ENCODE measurements at places on chromosomes 3 and 15.
A peak's percentile ranks its signal among the peaks of the same experiment; 100 is the strongest.

DNA sequence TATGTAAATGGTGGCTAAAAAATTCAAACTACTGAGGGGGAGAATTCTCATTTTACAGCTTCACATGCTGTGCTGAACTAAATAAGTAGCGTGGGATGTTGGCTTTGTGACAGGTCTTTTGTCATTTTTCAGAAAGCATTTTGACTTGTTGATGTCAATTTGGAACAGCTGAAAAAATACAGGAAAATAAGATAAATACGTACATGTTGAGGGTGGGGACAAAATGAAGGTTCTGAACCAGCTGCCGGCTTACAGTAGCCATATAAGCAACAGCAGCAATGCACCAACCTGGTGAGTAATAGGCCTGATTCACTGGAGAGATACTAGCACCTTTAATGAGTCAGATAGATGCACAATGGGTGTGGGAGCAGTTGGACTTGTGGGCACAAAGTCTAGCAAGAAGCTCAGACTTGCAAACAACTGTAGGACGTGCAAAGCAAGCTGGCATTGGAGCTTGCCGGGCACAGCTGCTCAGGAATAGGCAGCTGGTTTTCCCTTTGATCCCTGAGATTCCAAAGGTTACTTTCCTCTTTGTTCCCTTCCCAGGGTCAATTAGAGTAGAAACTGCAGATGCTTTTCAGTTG lies 12.9 kb downstream of the B3GNT5 start:
- DNase-seq, result no peak

DNA sequence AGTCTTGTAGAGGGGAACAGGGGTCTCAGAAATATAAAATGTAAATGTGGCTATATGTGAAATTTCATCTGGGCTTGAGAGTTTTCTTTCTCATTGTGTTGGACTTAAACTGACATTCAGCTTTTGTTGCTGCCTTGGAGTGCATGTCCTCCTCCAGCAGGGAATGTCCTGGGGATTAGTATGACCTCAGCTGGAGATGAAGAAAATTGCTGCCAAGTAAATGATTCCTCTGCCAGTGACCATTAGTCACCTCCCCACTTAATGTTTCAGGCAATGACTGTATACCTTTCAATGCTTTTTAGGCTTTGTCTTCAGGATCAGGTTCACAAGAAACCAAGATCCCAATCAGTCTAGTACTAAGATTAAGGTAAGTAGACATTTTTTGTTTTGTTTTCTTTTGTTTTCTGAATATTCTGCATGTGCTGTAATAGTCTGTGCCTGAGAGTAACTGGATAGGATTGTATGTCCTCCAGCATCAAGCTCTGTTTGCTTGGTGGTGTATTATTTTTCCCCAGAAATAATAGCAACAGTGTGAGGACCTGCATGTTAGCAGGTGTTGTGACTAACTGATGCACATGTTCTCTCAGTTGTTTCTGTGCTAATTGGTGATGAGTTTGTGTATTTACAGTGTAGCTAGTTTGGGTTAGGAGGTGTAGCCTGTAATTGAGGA lies 18.1 kb upstream of the SLC22A13 start:
- no peak for DNase-seq

DNA sequence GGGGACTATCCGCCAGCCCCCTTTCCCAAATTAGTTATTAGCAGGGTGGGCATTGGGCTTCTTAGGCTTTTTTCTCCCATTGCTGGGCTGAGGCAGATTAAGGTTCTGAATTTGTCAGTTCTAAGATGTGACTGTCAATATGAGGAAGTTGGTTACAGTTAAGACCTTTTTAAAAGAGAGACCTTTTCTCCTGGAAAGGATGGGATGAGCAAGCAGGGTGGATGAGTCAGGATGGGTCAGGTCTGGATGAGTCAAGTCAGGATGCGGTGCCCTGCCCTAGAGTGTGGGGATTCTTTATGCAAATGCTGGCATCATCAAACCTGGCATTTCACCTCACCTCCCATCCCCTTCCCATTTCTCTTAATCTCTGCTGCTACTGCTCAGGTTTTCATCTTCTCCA lies 1.9 kb downstream of the AEN start:
- DNase-seq, result no peak

GRCh38 chr15:51846066-51846462 lies 16.6 kb downstream of the TMOD3 start:
- DNase-seq, result no peak

GRCh38 chr3:72818905-72819304 lies 29.3 kb downstream of the SHQ1 start:
- no peak for DNase-seq

DNA sequence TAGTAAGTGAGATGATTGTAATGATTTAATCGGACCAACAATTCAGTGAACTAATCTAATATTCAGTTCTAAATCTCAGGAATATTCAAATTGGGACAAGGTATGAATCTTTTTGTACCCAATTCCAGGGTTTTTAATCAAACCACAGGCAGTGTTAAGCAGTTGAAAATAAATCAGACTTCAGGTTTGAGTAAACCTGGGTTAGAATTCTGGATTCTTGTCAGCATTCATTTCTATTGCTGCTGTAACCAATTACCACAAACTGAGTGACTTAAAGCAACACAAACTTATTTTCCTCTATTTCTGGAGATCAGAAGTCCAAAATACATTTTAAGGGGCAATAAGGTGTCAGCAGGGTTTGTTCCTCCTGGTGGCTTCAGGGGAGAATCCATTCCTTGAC lies 208.4 kb upstream of the ZPLD1 start:
- no peak for DNase-seq

DNA sequence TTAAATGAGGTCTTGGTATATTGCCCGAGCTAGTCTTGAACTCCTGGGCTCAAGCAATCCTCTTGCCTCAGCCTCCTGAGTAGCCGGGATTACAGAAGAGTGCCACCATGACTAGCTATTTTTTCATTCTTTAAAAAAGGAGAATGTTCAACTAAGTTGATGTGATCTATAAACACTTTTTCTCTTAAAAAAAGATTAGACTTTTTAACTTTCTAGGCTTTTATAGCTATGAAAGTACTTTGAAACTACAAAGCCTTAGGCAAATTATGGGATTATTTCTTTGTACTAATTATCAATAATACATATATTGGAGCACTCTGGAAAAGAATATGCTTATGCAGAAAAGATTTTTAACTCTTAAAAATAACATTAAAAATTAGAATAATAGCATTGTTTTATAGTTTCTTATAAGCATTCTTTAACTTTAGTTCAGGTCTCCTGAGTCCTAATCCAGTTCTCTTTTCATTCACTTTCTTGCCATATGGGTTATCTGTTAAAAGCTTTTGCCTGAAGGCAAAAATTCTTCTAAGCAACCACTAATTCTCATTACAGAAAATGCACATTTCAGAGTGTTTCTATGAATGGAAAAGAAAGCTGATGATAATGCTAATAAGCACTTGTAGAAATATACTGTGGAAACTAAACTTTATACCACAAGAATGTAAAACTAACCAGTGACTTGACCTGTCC lies 87.8 kb downstream of the DPPA2 start:
- DNase-seq, result no peak

GRCh38 chr3:176615826-176616225 lies 581.5 kb downstream of the TBL1XR1 start:
- no peak for DNase-seq

- DNase-seq, result no peak
Measured at GRCh38 chr3:78096488-78097255, 1056.8 kb downstream of the ROBO2 start.

DNA sequence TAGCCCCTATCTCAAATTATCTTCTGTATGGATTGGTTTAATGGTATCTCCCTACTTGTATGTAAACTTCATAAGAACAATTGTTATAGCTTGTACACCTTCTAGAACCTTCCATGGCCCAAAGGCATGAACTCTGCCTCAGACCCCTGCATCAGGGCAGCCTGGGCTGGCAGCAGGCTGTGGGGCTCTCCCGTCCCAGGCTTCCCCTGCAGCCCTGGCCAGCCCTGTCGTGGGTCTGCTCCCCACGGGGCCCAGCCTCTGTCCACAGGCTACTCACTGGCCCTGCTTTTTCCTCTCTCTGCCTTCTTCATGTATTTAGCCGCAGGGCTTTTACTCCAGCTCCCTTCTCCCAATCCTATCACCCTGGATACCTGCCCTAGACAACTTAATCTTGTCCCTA lies 4.4 kb downstream of the SCN5A start:
- DNase-seq, result no peak

- DNase-seq, result no peak
Measured at GRCh38 chr3:139509631-139510030, 29.9 kb downstream of the RBP1 start.

- DNase-seq, result no peak
Measured at GRCh38 chr3:40924559-40925141, 274.7 kb upstream of the CTNNB1 start.

- no peak for DNase-seq
Measured at GRCh38 chr15:81091889-81092558, 42.0 kb upstream of the CFAP161 start.

- no peak for DNase-seq
Measured at GRCh38 chr3:126750756-126751121, 46.7 kb downstream of the CHCHD6 start.

- peak; percentile 44 for DNase-seq
Measured at GRCh38 chr3:5187920-5188418, 462 bp downstream of the EDEM1 start.

GRCh38 chr15:46901001-46901400 lies 816.3 kb upstream of the SEMA6D start:
- no peak for DNase-seq

DNA sequence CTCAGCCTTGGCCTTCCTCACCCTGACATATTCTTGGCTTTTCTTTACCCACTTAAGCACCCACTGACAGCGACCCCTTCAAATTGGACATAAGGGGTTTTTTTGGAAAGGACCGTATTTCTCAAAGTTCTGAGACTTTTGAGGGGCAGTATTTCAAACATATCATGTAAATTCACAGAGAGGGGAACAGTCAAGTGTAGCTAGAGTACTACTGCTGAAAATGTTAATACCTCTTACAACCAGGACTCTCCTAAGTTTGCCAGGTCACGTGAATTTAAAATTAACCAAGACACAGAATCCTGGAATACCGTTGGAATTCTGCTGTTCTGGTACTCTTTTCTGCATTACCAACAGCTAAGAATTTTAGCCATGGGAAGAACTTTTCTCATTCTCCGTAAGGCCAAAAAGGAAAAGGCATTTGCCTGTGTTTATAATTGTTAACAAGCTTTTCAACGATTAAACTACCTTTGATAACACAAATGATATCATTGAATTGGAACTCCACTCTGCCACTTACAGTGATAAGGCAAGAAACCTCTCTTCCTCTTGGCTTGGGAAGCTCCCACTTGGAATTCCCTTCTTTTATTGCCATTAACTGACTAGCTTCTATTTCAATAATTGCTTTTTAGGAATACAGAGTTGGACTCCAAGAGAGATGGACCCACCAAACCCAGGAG lies 597 bp upstream of the GBE1 start:
- DNase-seq, result no peak

DNA sequence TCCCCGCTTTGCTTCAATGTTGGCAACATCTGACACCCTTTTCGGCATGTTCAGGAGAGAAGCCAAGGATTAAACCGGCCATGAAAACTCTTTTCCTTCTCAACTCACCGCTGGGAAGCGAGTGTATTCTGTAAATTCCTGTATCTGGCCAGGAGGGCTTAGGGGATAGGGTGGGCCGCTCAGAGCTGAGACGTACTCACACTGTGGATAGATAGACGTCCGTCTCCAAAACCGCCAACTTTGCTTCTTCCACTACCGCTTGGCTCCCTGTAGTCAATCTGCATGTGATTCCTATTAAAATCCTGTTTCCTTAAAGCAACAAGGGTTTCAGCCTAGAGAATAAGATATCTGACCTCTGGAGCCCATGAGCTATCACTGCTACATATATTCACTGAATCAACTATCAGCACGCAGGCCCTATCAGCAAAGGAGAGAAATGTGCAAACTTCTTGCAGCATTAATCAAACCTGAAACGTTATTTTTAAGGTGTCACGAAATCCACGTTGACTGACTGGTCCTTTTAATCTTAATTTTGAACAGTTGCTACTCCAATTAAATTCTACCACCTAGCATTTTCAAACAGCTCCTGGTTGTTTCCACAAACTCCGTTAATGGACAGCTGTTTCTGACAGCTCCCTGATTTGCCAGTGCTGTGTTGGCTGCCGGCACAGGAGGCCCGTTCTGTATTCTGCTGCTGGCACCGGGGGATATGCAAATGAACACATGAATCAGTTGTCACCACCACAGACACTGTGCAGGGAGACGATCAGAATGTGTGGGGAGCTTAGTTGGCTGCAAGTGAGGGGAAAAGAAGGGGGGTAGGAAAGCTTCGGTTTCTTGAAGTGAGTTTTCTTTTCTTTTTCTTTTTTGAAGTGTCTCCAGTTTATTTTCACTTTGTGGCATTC lies 438.9 kb upstream of the ARRDC4 start:
- no peak for DNase-seq

GRCh38 chr3:13637311-13637891 lies 88.5 kb downstream of the FBLN2 start:
- no peak for DNase-seq

DNA sequence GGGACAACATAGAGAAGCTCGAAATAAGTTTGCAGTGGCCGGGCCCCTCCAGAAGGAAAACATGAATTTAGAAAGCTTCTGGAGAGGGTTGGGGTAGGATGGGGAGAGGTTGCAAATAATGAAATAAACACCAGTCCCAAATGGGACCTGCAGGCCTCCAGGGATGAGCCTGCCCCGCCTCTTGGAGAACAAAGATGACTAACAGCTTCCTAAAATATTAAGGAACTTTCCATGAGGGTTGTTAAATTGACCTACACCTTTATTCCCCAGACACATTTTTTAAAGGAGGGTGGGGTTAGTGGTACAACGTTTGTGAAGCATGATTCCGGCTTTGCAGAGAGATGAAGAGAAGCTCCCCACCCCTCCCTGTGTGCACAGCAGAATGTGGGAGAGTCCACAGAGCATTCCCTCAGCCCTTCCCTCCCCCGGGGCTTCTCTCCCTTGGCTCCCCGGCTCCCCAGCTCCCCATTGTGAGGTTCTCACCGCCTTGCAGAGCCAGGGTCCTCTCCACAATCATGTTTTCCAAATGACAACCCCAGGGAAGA lies 84.1 kb downstream of the ARHGAP31 start:
- DNase-seq, result no peak

DNA sequence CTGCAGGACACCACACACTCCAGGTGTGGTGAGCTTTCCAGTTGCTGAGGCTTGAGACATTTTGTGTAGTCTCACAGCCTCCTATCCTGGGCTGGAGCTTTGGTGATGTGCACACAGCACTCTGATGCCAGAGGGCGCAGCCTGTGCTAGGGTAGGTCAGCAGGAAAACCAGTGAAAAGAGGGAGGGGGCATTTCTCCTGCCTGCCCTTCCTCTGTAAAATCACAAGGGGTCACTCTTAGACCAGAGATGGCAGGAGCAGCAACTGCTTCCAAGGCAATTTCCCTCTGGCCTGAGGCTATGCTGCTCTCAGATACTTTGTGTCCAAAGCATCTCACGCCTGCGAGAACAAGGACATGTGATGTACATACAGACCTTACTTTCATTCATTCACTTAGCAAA lies 16.5 kb upstream of the MUSTN1 start:
- DNase-seq, result no peak

GRCh38 chr3:86774082-86774691 lies 216.8 kb downstream of the VGLL3 start:
- no peak for DNase-seq
